ENCODE measurements at places on chromosomes 13 and 19.

- DNase-seq, result no peak
These were observed at the start of gene CSNK1G2 for GRCh38 chr19:1941146-1942077. TSS of gene CSNK1G2 (plus strand) at chr19:1941172. CDS start at chr19:1969773, 28,601 bp downstream.

DNA sequence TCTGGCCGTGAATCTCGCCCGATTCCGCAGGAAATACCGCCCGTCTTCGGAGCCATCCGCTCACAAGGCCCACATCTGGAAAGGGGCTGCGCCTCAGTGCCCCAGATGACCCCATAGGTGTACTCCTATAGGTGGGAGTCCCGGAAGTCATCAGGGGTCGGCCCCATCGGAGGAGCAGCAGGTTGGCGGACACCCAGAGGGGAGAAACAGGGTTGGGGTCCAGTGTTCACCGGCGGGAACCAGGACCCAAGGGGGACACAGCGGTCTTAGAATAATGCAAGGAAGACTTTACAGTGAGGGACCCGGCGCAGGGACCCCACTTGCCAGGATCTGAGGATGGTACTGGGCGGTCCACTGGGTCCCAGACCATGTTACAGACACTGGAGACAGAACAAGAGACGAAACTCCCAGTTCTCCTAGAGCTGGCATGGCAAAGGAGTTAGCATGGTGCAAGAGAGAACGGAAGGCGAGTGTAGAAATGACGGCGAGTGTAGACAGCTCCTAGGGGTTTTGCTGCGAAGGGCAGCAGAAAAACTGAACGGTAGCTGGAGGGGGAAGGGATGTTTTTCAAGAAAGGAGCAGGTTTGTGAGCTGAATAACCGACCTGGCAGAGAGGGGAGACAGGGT is 4.2 kb upstream of the RGL3 start:
- no peak for DNase-seq

DNA sequence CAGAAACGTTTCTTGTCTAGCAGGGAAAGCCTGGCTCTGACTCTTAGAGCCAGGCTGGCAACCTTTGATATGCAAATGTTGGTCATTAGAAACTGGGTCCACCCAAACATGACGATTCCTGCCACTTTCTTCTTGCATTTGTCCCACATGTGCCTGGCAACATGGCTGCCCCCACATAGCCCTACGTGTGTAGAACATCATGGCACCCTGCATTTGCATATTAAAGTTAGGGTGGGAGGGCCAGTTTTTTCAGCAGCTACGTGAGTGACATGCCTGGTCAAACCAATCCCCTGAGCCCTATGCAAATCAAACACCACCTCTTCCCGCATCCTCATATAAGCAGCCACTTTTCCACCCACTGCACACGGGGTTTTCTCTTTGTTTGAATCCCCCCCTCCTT is 95.0 kb downstream of the LIG4 start:
- DNase-seq, result peak; percentile 24

DNA sequence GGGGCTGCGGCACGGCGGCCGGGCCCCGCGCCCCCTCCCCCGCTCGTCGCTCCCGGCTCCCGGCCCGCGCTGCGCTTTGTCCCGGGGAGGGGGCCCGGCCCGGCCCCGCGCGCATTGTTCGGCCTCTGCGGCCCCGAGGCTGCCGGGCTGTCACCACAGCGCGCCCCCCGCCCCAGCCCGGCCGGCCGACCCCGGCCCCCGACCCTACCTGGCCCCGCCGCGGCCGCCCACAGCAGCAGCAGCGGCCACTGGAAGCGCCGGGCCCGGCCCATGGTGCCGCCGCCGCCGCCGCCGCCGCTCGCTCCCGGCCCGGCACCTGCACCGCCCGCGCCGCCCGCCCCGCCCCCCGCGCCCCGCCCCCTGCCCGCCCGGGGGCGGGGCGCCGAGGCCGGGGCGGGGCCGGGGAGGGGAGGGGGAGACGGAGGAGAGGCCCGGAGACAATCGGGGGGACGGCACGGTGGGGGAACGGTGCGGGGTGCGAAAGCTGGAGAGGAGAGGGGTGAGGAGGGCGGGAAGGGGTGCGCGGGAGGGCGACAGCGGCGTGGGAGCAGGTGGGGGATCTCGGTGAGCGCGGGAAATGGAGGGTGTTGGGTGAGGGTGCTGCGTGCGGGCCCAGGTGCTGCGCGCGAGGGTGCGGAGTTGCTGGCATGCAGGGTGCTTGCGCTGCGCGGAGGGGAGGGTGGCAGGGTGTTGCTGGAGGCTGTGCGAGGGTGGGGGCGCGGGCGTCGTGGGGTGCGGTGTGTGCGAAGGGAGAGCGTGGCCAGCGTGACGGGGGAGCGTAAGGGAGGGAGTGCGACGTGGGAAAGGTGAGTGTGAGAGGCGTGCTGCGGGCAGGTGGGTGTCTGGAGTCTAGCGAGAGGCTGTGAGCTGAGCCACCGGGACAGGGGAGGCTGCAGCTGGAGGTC is at the start of gene CADM4:
Gene CADM4, minus strand, starts transcription at position 332 of the 905 bp plus-strand sequence. Its CDS starts 60 bp downstream, at position 272.
- DNase-seq, result peak; percentile 38

DNA sequence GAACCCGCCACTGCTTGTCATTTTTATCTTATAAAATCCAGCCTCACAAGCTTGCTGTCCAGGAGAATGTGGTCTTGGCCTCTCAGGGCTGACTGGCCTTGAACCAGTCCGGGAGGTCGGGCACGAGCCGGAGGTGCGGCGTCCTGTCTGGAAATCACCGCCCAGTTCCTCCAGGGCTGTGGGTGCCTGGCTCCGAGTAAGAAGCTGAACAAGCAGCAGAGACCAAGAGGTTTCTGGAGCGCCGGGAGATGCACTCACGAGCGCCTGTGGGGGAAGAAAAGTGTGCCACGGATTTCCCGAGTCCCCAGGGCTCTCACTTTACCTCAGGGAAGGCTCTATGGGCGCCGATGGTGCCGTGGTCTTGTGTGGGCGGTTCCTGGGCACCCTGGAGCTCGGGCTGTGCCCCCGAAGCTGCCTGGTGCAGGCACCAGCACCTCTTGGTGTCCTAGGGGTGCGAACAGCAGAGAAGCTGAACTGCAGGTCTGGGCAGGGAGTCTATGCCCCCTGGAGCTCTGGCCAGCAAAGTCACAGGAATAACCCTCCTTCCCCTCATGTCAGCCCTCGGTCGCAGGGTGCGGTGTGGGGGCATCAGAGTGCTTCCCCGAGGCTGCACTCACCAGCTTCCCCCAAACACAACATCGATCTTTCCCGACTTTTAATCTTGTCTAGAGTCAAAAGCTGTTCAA is 50.0 kb downstream of the GAS6 start:
- no peak for DNase-seq

GRCh38 chr13:114099918-114100445 is 32.4 kb downstream of the RASA3 start:
- DNase-seq, result peak; percentile 21

GRCh38 chr19:30877661-30878113 is 471.5 kb downstream of the TSHZ3 start:
- DNase-seq, result no peak

- DNase-seq, result no peak
These were observed 211.8 kb downstream of the RBM26 start for GRCh38 chr13:79194272-79194671.

- no peak for DNase-seq
These were observed 277.9 kb upstream of the SPRY2 start for GRCh38 chr13:80618781-80619180.

GRCh38 chr13:90385781-90386489 is 961.6 kb upstream of the MIR17HG start:
- no peak for DNase-seq

DNA sequence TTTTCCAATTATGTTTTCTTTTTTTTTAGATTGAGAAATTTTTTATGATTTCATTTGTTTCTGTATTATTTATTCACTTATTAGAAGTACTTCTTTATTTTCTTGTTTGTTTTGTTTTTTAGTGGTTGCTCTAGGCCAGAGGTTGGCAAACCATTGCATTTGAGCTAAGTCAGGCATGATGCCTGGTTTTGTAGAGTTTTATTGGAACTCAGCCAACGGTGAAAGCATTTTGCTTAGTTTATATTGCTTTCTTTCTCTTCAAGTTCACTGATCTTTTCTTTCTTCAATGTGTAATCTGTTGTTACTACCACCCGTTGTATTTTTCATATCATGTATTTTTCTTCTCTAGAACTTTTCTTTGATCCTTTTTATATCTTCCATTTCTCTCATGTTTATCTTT is 19.7 kb downstream of the ZNF567 start:
- no peak for DNase-seq

DNA sequence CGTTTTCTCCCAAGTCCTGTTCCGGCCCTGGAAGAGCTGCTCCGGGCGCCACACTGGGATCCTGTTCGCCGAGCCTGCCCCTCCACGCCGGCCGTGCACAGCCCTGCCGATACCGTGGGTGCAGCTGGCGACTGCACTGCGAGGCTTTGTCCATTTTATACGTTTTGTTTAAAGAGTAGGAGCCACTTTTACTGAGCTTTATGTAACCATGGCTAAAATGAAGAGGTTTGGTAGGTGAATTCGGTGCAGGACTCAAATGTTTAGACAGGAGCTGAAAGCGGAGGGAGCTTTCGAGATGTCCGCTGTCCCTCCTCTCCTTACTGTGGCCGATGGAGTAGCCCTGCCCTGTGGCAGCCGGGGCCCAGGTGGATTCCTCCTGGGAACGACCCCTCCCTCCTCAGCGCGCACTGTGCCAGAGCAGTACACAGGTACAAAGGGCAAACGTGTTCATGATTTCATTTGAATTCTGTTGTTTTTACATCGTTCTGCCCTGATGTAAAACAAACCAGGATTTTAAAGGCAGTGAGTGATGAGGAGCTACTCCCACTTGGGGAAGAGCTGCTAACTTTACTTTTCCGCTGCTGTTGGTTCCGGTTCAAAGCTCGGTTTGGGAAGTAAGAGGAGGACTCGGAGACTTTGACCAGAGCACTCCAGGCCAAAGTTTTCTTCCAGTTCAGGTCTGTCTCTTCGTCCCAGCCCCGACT is 1.7 kb downstream of the COL4A2 start:
- DNase-seq, result peak; percentile 48

DNA sequence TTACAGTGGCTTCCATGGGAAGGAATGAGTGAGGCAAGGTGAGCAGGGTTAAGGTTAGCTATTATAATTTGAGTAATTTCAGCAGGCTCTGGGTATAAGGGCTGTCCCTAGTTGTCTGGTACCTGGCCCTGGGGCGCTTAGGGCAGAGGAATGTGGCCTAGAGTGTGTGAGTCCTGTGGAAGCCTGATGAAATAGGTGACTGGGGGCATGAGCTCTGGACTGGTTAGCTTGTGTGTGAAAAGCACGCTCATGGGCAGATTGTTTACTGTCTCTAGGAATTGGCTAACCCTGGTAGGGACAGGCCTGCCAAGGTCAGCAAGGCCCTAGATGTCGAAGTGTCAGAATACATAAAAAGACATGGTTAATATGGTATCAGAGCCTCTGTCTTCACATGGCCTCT is 42.5 kb downstream of the SPRYD7 start:
- DNase-seq, result no peak

GRCh38 chr13:90089051-90089450 is 1258.4 kb upstream of the MIR17HG start:
- no peak for DNase-seq

GRCh38 chr19:38527466-38528136 is 90.2 kb downstream of the MAP4K1 start:
- DNase-seq, result peak; percentile 86

DNA sequence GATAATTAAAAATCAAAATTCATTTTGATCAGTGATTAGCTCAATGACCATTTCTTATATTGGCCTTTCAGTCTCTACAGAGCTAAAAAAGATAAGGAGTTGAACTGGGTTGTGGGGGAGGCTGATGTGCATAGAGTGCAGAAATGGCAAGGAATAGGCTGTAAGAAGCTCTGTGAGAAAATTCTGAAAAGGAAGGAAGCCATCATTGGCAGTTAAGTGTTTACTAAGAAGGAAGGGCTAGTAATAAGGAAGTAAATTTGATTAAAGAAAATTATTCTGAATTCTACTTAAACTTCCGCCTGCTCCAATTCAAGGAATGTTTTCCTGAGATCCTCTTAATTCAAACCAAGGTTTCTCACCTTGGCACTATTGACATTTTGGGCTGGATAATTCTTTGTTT is 187.5 kb downstream of the MZT1 start:
- DNase-seq, result no peak

DNA sequence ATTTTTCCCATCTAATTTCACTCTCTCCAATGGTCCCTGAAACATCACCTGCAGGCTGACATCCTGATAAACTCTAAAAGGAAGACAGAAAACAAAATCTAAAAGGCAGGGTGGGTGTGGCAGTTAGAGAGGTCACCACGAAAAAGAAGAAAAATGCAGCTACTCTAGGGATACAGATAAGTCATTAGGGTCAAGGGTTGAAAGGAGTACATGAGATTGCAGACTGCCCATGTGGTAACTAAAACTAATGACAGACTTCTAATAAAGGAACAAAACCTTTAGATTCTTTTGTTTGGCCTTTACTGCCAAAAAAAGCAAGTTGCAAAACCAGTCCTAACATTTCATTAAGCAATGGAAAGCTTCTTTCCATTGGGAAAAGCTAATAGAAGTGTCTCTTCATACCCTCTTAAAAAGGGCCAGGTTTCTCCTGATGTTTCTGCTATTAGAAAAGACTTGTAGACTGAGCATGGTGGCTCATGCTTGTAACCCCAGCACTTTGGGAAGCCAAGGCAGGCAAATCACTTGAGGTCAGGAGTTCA is 31.0 kb downstream of the THSD1 start:
- no peak for DNase-seq

GRCh38 chr13:97384371-97384770 is 49.6 kb upstream of the RAP2A start:
- DNase-seq, result no peak

DNA sequence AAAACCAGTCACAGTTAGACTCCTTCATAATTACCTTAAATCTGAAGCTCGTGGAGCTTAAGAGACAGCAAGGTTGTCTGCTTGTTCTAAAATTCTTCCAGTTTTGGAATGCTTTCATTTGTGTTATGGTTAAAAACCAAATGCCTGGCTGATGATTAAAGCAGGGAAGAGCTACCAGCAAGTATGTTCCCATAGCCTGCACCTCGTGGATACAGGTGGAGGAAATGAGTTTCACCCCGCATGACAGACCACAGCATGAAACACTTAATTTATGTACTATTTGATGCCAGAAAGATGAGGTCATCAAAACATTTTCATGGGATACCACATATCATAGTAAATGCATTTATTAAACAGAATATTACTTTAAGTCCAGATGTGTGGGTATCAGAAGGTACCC is 416 bp upstream of the DOCK9 start:
- DNase-seq, result no peak

GRCh38 chr19:5558101-5558621 is 9.6 kb downstream of the TINCR start:
- DNase-seq, result no peak

DNA sequence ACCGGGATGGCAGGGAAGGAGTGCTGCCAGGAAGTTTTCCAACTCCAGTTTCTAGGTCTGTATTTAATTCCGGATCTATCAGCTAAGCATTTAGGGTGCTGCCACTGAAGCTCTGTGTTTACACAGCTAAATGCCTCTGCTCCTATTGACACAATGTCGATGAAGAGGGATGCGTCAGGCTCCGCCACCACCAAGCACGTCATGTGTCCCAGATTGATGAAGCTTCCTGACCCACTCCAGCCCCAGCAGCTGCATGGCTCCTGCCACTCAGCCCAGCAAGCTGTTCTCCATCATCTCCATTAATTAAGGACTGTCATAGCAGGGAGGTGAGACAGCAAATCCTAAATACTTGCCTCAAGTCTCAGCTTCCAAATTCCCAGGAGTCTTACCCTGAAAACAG is 435.2 kb upstream of the ZNF507 start:
- DNase-seq, result no peak

Measured in WTC11 (cell line).